NCI-H1417 treated with DMSO at 0.1 percent for 48 hours (cell line): ENCODE measurements at places on chromosomes 5 and 9.

- no peak for DNase-seq
Measured at GRCh38 chr5:14337593-14337992, 194.5 kb downstream of the TRIO start.

- no peak for DNase-seq
Measured at GRCh38 chr5:44932922-44933585, 124.3 kb downstream of the MRPS30 start.

GRCh38 chr5:137078171-137078665, 420.9 kb downstream of the SPOCK1 start:
- DNase-seq = no peak

DNA sequence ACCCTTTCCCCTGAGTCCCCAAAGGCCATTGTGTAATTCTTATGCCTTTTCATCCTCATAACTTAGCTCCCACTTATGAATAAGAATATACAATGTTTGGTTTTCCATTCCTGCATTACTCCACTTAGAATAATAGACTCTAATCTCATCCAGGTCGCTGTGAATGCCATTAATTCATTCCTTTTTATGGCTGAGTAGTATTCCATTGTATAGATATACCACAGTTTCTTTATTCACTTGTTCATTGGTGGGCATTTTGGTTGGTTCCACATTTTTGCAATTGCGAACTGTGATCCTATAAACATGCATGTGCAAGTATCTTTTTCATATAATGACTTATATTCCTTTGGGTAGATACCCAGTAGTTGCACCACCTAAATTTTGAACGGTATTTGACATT, 101.5 kb downstream of the SEMA5A start:
- no peak for DNase-seq

- no peak for DNase-seq
Measured at GRCh38 chr5:2213121-2213730, 330.5 kb upstream of the IRX4 start.
